Cortex of kidney (tissue), 1 donor: ENCODE measurements at places on chromosomes 4 and X.

- DNase-seq, result no peak
Observed at GRCh38 chrX:8730812-8731558, 952 bp downstream of the ANOS1 start.

DNA sequence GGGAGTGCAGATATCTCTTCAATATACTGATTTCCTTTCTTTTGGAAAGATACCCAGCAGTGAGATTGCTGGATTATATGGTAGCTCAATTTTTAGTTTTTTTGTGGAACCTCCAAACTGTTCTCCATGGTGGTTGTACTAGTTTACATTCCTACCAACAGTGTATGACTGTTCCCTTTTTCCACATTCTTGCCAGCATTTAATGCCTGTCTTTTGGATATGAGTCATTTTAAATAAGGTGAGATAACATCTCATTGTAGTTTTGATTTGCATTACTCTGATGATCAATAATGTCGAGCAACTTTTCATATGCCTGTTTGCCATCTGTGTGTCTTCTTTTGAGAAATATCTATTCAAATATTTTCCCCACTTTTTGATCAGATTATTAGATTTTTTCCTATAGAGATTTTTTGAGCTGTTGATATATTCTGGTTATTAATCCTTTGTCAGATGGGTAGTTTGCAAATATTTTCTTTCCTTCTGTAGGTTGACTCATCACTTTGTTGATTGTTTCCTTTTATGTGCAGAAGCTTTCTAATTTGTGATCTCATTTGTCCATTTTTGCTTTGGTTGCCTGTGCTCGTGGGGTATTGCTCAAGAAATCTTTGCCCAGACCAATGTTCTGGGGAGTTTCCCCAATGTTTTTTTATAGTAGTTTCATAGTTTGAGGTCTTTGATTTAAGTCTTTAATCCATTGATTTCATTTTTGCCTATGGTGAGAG is 552.7 kb downstream of the ZNF674 start:
- no peak for DNase-seq

GRCh38 chrX:45669715-45670340 is 469.2 kb upstream of the DIPK2B start:
- DNase-seq, result no peak

GRCh38 chrX:119477812-119478232 is 9.6 kb downstream of the SLC25A5 start:
- no peak for DNase-seq

DNA sequence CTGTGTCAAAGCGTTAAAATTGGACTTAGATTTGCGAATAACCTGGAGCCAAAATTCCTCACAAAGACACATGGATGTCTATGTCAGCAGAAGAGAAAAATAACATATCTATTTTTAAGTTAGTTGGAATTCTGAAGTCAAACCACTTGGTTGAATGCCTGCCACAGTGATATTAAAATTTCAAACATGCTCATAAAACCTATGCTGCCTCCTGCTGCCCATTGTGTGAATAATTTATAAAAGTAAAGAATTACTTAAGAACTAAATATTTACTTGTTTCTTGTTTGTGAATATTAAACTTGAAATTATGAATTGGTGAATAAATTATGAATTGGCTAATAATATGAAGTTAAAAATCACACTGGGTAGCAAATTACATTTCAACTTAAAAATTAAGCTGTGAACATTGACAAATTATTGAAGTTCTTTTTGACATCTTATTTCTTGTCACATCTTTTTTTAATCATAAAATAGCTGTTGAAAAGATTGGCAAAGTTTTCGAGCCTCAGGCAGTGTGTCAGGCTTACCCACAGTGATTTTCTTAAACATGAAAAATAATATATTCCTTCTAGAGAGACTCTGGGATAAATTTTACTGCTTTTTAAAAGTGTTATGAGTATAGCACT is 35.4 kb downstream of the FABP2 start:
- no peak for DNase-seq

- DNase-seq, result no peak
Observed at GRCh38 chr4:8439914-8440491, 520 bp downstream of the ACOX3 start.

DNA sequence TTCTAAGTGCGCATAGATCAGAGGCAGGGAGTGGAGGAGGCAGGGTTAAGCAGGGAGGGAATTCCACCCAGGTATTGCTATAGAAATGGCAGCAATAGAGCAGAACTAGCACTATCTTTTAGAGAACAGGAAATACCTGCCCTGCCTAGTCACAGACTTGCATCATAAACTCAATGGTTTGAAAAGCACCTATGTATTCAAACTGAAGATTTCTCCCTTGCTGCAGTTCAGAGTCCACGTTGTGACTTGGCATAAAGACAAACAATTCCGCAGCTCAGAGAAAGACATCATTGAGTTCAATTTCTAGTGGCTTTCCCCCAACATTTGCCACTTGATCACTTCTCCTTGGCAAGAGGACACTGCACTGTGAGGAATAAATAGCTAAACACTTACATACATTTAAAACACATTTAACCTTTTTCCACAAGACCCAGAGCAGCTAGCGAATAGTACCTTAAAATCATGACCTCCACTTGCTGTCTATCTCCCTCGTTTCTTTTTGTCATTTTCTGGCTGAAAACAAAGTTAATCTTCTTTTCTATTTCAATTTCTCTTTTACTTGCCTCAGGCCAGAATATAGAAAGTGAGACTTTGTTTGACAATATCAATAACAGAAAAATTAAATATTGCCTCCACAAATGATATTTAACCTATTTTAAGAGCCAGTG is 42.4 kb downstream of the SLC7A11 start:
- DNase-seq, result no peak

GRCh38 chr4:131526686-131527085 is 1622.4 kb upstream of the PCDH10 start:
- DNase-seq, result no peak

- DNase-seq, result no peak
Observed at GRCh38 chr4:158219623-158220022, 9.3 kb downstream of the TMEM144 start.

- DNase-seq, result no peak
Observed at GRCh38 chr4:2390784-2391421, 27.5 kb downstream of the ZFYVE28 start.

- DNase-seq, result no peak
Observed at GRCh38 chrX:153934762-153935325, at the start of gene NAA10. Gene NAA10, minus strand, starts transcription at chrX:153935037. Its CDS starts 133 bp downstream, at chrX:153934904.

GRCh38 chr4:79253924-79254323 is 71.9 kb downstream of the NAA11 start:
- no peak for DNase-seq

- DNase-seq, result no peak
Observed at GRCh38 chrX:153538424-153538823, 21.0 kb downstream of the ATP2B3 start.

- no peak for DNase-seq
Observed at GRCh38 chr4:170691168-170691567, 601.4 kb upstream of the AADAT start.

DNA sequence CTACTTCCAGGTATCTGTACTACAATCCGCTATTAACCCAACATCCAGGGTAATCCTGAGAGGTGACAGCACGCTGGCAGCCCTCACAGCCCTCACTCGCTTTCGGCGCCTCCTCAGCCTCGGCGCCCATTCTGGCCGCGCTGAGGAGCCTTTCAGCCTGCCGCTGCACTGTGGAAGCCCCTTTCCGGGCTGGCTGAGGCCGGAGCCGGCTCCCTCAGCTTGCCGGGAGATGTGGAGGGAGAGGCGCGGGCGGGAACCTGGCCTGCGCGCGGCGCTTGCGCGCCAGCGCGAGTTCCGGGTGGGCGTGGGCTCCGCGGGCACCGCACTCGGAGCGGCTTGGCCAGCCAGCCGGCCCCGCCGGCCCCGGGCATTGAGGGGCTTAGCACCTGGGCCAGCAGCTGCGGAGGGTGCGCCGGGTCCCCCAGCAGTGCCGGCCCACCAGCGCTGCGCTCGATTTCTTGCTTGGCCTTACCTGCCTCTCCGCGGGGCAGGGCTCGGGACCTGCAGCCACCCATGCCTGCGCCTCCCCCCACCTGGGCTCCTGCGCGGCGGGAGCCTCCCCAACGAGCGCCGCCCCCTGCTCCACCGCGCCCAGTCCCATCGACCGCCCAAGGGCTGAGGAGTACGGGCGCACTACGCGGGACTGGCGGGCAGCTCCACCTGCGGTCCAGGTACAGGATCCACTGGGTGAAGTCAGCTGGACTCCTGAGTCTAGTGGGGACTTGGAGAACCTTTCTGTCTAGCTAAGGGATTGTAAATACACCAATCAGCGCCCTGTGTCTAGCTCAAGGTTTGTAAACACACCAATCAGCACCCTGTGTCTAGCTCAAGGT is 87.3 kb downstream of the PRSS12 start:
- no peak for DNase-seq

- no peak for DNase-seq
Observed at GRCh38 chr4:21554066-21554465, 394.5 kb downstream of the KCNIP4 start.

DNA sequence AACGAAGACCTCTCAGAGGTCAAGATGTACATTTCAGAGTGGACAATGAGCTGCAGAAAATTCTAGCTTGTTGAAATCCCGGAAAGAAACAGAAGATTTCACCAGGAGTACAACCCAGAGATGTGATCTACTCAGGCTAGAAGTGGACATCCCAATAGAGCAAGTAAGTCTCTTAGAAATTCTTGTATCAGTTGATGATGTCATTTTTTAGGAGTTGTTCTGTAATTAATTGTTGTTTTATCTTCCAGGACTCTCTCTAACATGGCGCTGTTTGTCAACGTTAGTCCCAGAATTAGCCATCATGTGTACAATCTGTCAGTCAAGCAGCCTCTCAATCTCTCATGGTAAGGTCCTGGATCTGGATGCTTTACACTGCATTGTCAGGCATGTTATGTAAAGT is 174.4 kb downstream of the GRIA3 start:
- DNase-seq, result no peak

DNA sequence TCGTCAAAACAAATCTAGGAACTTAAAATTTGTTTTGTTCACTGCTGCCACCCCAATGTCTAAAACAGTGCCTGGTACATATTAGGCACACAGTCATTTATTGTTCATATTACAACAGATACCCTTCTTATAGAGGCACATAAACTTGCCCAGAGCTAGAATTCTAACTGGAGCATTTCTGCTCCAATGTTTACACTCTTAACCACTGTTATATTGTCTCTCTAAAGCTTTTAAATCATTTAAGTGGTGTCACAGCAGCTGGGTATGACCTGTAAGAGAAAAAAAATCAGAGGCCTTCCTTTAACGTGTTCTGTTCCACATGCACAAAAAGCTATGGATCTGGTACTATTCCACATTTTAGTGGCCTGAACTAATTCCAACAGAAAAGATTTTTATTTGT is 3.0 kb downstream of the UBE2D3 start:
- DNase-seq, result no peak

GRCh38 chr4:78613522-78614321 is 62.2 kb downstream of the ANXA3 start:
- no peak for DNase-seq

- no peak for DNase-seq
Observed at GRCh38 chrX:28312259-28312658, 275.0 kb upstream of the IL1RAPL1 start.

DNA sequence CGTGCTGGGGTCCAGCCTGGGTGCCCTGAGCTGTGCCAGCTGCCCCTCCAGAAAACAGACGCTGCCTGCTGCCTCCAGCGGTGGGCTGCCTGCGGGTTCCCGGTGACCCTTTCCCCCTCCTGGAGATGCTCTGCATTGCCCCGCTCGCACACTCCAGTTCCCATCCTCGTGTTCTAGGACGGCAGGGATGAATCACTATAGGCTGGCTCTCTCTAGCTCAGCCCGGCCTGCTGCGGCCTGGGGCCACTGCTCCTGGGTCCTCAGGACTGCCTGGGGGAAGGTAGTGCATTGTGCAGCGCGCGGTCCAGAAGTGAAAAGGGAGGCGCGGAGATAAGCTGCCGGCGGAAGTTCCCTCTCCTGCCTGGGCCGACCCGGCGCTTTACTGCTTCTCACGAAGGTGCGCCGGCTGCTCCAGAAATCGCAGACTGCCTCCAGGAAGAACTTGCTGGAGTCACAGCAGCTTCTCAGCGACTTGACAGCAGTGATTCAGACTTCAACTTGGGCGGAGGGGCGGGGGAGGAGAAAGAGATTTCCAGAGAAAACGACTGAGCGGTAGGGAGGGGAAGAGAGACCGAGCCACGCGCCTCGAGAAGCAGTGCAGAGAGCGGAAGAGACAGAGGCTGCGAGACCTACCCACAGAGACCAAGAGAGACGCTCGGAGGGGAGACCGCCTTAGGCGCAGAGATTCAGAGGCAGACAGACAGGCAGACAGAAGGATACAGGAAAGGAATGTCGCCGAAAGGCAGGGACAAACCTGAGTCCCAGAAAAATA is 6.7 kb upstream of the MSX1 start:
- DNase-seq, result no peak

GRCh38 chr4:80841587-80842281 is 188.8 kb upstream of the BMP3 start:
- DNase-seq, result no peak

GRCh38 chr4:88985088-88985773 is 71.8 kb downstream of the FAM13A start:
- no peak for DNase-seq

GRCh38 chrX:24928114-24928513 is 87.7 kb downstream of the ARX start:
- DNase-seq, result no peak

GRCh38 chrX:21683941-21684340 is 25.8 kb upstream of the KLHL34 start:
- DNase-seq, result no peak

- no peak for DNase-seq
Observed at GRCh38 chr4:39855909-39856512, 121.7 kb downstream of the PDS5A start.

- no peak for DNase-seq
Observed at GRCh38 chr4:157443537-157443936, 223.0 kb downstream of the GRIA2 start.

DNA sequence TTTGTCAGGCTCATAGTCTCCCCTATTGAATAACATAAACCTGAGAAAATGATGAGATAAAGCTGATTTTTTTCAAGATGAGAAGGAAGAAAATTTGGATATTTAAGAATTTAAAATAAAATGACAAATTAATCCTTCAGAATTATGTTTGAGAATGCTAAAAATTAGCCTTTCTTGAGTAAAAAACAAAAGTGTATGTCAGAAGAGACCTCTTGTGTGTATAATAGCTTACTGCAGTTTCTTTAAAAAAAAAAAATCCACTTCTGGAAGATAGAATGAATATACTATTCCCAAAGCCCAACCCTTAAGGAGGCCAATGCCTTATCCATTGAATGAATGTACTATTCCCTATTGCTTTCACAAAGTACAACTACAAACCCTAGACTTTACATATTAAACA is 281.8 kb downstream of the RAPGEF2 start:
- DNase-seq, result no peak

- DNase-seq, result no peak
Observed at GRCh38 chr4:81673961-81674360, 202.3 kb upstream of the RASGEF1B start.

GRCh38 chr4:1715002-1715758 is 3.1 kb upstream of the SLBP start:
- DNase-seq, result no peak

DNA sequence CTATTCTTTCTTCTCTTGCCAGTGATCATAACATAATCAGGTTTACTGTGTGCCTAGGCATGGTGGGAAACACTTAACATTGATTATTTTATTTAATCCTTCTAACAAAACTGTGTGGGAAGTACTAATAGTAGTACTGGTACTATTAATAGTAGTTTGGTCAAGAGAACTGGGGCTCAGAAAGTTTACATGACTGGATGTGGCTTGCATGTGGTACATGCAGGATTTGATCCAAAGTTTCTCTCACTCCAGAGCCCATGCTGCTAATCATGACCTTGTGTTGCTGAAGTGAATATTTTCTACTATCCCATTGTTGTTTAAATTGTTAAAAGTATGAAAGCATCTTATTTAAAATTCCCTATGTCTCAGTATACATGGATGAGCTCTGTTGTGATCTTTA is 78.4 kb downstream of the TMEM164 start:
- no peak for DNase-seq
